GM20000 (cell line): ENCODE measurements at places on chromosomes 4 and X.

GRCh38 chr4:175946472-175947116, 119.0 kb upstream of the WDR17 start:
- DNase-seq = no peak

GRCh38 chr4:6408263-6408662, 64.2 kb downstream of the PPP2R2C start:
- no peak for DNase-seq

- DNase-seq = no peak
These were observed 6.2 kb upstream of the DCAF8L2 start for GRCh38 chrX:27583976-27584375.

DNA sequence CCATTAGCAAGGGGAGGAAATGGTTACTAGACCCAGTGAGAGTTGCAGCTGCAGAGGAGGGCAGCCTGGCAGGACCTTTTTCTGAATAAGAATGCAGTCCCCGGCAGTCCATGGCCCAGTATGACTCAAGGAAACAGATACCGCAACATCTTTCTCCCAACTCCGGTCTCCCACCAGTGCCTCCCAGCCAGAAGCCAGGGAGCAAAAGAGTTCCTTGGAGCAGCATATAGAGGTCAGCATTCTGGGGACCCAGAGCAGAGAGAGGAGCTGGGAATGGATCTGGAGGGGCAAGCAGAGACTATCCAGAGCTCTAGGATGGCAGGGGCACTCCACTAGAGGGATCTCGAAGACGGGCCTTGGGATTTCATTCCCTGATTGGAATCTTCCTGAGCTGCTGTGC, 339.2 kb upstream of the AADAT start:
- no peak for DNase-seq

DNA sequence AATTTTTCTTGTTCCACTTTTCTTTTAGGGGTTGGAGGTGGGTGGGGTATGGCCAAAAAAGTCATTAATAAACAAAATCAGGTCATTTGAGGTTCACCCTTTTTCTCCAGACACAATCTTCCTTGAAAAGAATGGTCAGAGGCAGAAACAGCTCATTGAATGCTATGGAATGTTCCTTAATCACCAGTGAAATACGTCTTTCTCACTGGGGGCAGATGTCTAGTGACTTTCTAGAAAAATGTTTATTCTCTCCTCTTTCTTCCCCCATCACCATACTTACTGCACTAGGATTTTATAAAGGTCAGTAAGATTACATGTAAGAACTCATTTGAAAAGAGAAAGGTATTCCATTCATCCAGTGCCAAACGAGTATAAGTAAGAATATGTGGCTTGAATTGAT, 44.5 kb downstream of the MGST2 start:
- no peak for DNase-seq

DNA sequence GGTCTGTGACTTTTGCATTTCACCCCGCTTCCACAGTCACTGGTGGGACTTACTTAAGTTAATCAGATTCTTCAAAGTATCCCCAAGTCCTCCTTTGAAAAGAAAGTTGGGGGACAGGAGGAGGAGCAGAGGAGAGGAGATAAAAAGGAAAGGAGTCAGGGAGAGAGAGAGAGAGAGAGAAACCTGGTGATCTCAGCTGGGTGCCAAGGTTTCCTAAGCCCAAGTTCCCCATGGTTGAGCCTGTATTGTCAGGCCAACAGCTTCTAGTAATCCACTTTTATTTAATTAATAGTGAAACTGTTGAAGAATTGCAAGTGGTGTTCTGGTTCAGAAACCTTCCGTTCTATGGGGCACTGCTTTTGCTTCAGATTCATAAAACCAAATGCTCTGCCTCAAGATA, 91.6 kb downstream of the AR start:
- no peak for DNase-seq

DNA sequence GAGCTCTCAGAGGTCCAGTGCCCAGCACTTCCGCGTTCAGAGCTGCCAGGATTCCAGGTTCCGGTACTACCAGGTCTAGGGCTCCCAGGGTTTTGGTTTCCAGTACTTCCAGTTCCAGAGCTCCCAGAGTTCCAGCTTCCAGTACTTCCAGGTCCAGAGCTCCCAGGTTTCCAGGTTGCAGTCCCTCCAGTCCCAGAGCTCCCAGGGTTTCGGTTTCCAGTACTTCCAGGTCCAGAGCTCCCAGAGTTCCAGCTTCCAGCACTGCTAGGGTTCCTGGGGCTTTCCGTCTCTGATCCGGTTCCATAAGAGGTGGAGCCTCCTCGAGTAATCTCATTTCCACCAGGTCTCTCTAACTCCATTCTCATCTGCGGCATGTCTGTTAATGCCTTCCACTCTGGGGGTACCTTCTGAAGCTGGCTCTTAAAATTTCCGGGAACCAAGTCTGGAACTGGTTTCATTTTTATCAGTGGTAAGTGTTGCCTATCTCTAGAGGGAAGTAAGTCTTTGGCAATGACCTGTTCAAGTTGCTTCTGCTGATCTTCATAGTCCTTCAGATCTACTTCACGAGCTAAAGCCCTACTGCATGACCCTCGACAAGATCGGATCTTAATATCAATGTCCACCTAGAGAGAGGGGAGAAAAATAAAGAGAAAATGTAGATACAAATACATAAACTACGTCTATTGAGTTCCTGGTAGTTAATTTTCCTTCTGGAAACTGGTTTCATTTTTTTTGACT, 4.1 kb downstream of the FGA start:
- DNase-seq = no peak

- DNase-seq = no peak
These were observed 124.0 kb upstream of the STIM2 start for GRCh38 chr4:26736621-26737020.

DNA sequence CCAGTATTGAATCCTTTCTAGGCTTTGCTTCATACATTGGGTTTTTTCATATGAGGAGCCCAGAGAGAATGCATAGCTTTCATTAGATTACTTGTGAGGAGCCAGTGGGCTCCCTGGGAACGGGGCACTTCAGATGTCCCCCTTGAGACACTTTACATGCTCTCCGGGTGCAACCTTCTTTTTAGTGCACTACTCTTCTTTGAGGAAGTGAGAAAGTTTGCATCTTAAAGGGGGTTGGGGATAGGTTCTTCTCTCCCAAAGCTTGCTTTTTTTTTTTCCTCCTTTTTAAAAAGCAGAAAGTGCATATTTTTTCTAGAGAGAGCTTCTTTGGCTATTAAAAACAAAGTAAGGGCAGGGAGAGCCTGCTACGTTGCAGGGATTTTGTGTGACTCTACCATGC, 4.3 kb downstream of the HADH start:
- peak; percentile 62 for DNase-seq

GRCh38 chr4:47746122-47746521, 91.7 kb downstream of the CORIN start:
- no peak for DNase-seq

- DNase-seq = peak; percentile 92
These were observed at the start of gene SEL1L3 for GRCh38 chr4:25862411-25863346. SEL1L3 (minus strand) TSS chr4:25862988; CDS start chr4:25862836, 152 bp downstream.
